ENCODE measurements at places on chromosomes 3 and 15. TPM values are rescaled to one million over a fixed set of nuclear protein-coding genes. Genes with fewer than 3 reads are reported as not detected.

Gene ADPRH
- 9.8 TPM for total RNA-seq

Gene CLRN1
- not detected for total RNA-seq

Gene LIPC
- 0.15 TPM for total RNA-seq

Gene TMCO5A
- not detected for total RNA-seq

Gene ARHGAP11A
- total RNA-seq, result 2.0 TPM

Gene RTP3
- total RNA-seq, result not detected

DNA sequence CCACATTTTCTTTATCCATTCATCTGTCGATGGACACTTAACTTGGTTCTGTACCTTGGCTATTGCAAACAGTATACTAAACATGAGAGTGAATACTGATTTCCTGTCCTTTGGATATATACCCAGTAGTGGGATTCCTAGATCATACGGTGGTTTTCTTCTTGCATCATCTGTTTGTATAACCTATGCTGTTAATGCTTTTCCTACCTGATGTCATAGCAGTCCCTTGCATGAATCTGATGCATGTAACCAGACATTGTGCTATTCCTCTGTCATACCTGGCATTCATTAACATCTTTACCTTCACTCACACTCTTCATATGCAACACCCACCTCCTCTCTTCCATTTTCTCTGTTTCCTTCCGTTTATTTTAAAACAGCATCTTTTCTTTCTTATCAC is 185.2 kb downstream of the KLHL25 start:
- DNase-seq, result no peak

DNA sequence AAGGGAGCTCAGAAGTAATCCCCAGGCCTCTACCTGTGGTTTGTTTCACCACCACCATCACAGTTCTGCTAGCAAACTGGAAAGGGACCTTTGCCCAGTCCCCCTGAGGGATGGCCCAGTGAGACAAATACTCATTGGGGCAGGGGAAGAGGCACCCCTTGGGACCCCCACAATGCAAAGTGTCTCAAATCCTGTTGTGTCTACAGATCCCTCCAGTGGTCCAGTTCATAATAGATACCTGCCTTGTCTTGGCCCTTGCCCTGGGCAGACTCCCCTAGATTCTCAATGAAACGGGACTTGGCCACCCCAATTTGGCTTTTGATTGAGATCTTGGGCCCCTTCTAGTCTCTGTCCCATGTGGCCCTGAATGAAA is 43.8 kb upstream of the RAB6B start:
- DNase-seq, result peak; percentile 13

DNA sequence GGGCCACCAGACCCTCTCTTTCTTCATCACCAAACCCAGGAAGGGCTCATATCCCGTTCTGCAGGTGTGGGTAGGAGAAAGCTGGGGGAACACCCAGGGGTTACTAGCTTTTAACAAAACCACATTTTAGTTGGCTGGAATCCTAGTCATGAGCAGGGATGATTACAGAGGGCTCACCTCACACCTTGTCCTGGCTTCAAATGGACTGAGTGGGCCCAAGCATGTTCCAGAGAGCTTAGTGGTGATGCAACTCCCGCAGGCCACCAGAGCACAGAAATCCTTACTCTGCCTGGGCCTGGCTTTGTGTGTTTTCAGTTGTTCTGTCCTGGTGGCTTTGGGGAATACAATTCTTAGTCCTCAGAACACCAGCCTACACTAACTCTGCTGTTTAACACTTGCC is 56.8 kb upstream of the RYK start:
- no peak for DNase-seq

DNA sequence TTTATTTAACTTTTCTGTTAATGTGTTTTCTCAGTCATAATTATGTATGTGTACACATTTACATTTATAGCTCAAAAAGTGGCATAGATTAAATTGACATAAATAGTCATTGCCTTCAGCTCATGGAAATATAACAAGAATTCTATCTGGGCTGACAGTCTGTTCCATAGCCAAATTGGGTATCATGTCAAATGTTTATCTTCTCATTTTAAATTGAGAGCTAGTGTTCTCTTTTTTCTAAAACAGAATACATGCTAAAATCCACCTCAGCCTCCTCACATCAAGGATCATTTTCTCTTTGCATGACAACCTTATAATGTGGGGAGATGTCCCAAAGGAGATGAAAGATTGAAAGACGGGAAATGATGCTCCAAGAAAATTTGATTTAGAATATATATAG is 144.1 kb upstream of the BCHE start:
- DNase-seq, result no peak

GRCh38 chr3:158718490-158719170 is 13.6 kb downstream of the RARRES1 start:
- no peak for DNase-seq

DNA sequence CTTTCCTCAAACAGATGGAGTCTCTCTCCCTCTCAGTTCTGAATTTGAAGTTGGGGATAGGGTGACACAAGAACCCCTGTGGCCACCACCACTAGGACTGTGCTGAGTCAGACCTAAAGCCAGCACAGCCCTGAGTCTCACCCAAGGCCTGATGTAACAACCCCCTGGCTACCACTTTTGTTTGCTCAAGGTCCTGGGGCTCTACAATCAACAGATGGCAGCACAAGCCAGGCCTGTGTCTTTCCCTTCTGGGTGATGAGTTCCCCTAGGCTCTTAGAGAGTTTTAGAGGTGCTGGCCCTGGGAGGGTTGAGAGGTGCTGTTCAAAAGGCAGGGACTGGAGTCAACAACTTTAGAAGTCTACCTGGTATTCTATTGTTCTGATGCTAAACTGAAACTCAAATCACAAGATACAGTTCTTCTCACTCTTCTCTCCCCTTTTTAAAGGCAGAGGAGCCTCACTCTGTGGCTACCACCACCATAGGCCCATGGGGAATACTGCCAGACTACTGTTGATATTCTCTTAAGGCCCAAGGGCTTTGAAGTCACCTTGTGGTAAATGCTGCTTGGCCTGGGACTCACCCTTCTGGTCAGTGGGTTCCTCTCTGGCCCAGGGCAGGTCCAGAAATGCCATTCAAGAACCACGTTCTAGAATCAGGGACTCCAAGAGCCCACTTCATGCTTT is 6.5 kb downstream of the OR5K4 start:
- DNase-seq, result no peak

DNA sequence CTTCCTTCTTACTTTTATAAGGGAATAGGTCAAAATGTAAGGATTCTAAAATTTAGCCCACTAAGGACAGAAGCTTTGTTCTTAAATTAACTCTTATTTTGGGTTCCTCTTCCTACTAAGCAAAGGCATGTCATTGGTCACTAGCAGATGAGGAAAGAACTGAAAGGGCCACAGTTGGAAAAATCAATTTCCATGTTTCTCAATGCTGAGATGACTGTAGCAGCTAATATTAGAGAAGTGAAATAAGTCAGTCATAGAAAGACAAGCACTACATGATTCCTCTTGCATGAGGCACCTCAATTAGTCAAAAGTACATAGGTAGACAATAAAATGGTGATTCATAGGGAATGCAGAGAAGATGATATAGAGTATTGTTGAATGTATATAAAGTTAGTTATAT is 353.7 kb downstream of the RSL24D1 start:
- no peak for DNase-seq

DNA sequence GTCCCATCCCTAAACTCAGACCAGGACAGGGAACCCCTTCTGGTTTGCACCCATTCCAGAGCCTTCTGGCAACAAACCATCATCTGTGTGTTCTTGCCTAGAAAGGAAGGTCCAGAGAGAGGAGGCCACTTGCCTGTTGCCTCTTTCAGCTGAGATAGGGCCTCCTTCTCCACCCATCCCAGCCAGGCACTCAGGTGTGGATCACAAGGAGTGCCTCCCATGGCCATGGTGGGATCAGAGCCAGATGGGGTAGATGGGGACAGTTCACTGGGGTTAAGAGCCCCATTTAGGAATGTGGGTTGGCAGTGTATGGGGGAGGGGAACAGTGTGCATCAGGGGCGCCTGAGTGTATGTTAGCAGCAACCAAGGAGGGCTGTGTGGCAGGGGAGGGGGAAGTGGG is 8.9 kb upstream of the CTDSPL start:
- no peak for DNase-seq

DNA sequence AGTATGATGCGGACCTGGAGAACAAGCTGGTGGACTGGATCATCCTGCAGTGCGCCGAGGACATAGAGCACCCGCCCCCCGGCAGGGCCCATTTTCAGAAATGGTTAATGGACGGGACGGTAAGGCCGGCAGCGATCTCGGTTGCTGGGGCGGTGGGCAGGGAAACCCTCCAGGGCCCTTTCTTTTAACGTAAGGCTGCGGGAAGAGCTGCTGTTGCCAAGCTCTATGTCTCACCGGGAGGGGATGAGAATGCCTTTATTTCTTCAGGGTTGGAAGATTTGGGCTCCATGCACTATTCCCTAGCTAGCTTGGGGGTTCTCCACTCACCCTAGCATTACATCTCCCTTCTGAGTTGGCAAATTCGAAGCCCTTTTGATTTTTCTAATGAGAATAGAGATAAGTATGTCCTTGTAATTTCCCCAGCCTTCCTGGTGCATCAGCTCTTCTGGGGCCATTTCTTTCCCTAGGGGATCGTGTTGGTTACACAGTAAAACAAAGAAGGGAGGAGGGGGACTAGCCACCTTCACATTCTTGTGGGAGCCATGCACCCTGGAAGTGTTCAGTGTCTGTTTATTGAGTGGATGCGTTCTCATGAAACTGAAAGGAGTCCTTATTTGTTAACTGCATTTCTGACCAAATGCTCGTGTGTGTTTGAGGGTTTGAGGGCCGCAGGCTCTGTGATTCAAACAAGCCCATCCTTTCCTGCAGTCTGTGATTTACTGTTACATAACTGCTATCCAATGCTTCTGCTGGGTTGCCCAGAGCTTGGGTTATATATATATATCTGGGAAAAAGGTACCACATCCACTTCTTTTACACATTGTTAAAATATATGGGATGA is 982 bp downstream of the TAGLN3 start:
- DNase-seq, result no peak

GRCh38 chr15:44593042-44593736 is 56.2 kb downstream of the EIF3J start:
- no peak for DNase-seq

GRCh38 chr15:59174835-59175831 is 31.5 kb upstream of the LDHAL6B start:
- DNase-seq, result no peak

- no peak for DNase-seq
Measured at GRCh38 chr3:195886181-195887141, 21.9 kb downstream of the TNK2 start.

- DNase-seq, result no peak
Measured at GRCh38 chr3:56894881-56895431, 93.2 kb upstream of the ARHGEF3 start.

DNA sequence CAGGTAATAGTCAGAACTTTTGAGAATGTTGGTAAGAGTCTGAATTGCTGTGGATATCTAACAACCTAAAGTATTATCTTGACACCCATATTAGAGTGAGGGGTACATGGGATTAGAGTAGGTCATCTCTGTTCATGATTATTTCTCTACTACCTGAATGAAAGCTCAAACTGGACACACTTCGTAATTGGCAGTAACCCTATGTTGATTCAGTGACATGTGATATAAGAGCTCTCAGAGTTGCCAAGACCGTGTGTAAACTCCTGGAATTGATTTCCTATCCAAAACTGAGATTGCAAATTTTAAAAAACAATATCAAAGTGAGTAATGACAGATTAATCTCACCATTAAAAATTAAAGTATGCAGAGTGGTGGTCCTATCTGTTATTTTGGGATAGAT is 214.8 kb upstream of the ARHGEF26 start:
- DNase-seq, result no peak

GRCh38 chr3:170355738-170356595 is 1.5 kb upstream of the SKIL start:
- no peak for DNase-seq

GRCh38 chr15:65089206-65089824 is 12.8 kb downstream of the KBTBD13 start:
- no peak for DNase-seq

DNA sequence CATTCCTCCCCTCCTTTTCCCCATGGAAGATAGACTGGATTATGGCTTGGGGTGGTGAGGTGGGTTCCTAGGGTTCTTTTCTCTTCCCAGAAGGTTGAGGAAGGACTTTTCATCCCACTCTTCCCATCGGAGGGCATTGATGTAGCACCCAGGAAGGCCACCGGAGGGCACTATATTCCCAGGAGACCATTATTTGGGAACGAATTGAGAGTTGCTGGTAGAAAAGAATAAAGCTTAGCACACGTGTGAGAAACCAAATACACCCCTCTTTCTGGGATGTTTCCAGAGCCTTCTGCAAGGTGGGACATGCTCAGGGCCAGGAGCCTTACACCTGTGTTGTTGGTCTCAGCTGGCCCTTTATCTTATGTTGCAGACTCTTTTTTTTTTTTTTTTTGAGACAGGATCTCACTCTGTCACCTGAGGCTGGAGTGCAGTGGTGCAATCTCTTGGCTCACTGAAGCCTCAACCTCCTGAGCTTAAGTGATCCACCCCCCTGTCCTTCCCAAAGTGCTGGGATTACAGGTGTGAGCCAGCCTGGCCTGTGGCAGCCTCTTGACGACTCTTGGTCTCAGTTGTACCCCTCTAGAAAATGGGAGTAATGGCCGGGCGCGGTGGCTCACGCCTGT is 6.3 kb upstream of the CDC25A start:
- DNase-seq, result no peak

GRCh38 chr3:95615592-95616310 is 1198.6 kb upstream of the EPHA6 start:
- DNase-seq, result no peak

- DNase-seq, result no peak
Measured at GRCh38 chr15:100911086-100911485, 8.1 kb upstream of the LRRK1 start.

All from breast epithelium (tissue), 4 donors.